HTR-8/SVneo (cell line): ENCODE measurements at places on chromosomes 3 and 15.

GRCh38 chr3:133277813-133278212 is 122.0 kb upstream of the BFSP2 start:
- DNase-seq: no peak

DNA sequence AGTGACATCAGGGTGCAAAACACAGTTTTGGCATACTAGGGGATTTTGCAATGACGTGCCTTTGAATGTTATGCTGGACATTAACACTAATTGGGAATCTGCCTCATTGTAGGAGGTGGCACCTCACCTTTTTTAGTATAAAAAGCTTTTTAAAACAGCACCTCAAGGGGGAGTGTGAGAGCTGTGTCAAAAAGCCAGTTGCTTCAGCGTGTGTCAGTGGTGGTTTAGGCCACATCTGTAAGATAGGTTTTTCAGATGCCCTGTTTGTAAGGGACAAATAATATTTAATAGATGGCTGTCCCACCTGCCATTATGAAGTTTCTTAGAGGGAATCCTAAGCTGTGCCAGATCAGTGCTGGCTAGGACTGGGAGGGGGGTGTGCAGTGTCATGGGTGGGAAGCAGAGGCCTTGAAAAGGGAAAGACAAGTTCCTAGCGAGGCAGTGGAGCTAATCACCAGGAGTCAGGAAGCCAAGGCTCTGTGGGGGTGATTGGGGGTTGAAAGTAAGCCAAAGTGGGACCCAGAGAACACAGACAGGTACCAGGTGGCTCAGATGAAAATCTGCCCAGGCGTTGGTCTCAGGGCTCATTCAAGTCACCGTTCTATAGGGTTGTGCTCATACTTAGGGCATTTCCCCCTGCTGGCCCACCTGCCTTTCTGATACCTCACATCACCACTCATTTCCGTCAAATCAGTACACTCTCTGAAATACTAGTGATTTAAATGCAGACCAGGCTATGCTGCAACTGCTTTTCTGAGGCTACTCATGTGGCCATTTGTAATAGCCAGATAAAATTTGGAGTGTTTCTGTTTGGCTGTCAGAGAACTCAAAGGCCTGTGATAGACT is 120.5 kb downstream of the BBX start:
- DNase-seq: no peak

DNA sequence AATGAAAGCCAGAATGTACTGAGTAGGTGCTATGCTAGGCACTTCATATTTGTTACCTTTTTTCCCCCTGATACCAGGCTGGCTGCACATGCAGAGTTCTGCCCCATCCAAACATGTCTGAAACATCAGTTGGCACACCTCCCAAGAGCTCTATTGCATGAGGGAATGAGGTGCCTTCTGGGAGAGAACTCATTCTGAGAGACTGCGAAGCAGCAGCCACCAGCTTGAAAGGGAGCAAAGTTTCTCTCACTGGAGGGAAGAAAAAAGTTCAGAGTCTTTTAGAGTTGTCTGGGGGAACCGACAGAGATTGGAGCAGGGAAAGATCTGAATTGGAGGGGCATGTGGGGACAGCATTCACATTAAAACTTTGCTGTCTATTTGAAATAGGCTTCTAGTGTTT is 84.1 kb downstream of the AGBL1 start:
- DNase-seq: no peak

DNA sequence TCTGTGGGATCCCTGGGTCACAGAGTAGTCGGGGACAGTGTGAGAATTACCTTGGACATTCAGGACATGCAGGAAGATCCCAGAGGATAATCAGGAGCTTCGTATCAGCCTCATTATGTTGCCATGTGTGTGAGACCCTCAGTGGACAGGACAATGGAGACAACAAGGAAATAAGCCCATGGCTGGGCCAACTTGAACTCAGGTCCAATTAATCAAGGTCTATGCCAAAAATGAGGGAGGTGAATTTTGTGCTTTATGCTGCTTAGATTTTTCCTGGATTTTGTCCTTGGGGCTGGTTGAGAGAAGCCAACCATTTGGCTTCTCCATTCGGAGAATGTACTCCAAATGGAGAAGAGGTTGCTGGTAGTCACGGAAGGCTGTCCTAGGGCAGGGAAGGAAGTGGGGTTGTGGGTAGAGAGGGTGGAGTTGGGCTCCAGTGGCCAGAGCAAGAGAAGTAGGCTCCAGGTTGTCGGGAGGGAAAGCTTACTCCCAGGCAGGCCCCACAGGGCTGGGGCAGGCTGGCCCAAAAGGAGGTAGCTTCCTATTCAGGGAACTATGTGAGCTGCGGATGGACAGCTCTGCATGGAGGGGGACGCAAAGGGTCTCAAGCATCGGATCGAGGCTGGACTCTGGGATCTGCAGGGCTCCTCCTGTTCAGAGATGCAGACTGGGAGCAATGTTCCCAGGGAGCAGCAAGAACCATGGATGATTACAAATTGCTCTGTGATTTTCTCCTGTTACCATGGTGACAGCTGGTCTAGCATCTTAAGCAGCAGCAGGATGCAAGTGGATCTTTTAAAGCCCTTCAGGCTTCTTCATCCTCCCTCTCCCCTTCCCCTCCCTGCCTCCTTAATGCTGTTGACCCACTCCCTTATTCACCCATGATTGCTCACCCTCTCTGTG is 91.1 kb downstream of the WNT7A start:
- no peak for DNase-seq

DNA sequence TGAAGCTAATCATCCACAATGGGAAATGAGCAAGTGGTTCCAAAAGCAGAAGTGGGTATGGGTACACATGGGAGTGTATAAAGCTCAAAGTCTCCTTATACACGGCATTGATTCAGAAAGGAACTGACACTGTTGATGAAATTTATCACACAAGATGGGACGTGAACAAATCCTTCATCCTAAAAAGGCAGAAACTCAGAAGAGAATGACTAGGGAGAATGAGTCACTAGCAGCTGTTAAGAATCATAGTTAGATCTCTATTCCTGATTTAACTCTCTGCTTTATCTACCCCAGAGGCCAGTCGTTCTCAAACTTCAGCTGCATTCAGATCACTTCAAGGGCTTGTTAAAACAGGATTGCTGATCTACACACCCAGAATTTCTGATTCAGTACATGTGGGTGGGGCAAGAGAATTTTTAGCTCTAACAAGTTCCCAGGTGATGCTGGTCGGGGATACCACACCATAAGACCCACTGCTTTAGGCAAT is 97.7 kb upstream of the PHLDB2 start:
- DNase-seq: peak; percentile 41

GRCh38 chr3:127814325-127814781 is 8.0 kb downstream of the MGLL start:
- DNase-seq: no peak

GRCh38 chr3:15154326-15154725 is 51.7 kb upstream of the CAPN7 start:
- DNase-seq: no peak

- DNase-seq: peak; percentile 86
Measured at GRCh38 chr15:90902040-90902839, 862 bp upstream of the MAN2A2 start.

DNA sequence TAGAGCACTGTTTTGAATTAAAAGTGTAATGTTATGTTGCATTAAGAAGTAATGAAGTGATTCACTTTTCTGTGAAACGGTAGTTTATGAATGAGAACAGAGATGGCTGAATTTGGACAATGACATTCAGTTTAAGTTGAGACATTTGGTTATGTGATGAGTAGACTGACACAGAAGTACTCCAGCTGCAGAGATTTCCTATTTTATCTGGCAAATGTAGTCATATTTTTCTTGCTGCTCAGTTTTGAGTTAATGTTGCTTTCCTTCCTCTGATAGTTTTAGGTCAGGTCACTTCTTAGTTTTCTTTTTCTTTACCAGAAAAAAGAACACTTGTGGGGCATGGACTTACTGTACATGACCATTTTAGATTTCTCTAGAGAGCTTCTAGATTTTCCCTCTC is 51.2 kb downstream of the ASB7 start:
- no peak for DNase-seq

GRCh38 chr15:73225358-73226015 is 143.3 kb downstream of the HCN4 start:
- DNase-seq: no peak

- DNase-seq: no peak
Measured at GRCh38 chr3:26505399-26505798, 117.2 kb upstream of the LRRC3B start.

DNA sequence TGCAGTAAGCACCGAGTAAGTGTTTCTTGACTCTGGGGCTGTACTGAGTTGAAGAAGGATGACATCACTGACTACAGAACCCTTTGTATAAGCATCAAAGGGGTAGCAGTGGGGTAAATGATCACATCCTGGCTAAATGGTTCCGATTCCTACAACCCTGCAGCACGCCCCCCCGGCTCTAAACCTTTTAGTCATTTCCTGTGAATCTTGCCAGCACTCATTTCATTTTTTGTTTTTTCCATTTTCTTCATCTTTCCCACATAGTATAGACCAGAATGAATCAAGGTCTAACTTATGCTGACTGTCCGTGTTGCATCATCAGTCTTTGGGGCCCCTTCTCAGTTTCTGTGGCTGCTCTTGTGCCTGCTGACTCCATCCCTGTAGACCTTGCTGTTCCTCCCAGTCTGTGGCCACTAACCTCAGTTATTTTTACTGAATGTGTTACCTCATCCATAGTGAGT is 383.1 kb upstream of the TPRG1 start:
- DNase-seq: no peak

DNA sequence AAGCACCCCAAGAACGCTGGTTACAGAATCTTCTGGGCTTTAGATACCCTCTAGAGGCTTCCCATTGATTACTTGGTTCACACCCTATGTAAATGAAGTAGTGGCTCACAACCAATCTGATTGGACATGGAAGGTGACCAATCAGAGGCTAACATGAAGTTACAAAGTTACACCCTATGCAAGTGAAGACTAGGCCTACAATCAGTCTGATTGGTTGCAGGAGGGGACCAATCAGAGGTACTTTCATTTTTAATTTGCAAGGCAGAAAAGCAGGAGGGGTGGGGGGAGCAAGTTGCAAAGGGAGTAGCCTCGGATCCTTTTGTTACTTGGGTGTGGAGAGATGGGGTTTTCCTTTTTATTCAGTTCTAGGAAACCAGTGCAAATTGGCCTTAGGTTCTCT is 11.1 kb upstream of the RTP2 start:
- no peak for DNase-seq

DNA sequence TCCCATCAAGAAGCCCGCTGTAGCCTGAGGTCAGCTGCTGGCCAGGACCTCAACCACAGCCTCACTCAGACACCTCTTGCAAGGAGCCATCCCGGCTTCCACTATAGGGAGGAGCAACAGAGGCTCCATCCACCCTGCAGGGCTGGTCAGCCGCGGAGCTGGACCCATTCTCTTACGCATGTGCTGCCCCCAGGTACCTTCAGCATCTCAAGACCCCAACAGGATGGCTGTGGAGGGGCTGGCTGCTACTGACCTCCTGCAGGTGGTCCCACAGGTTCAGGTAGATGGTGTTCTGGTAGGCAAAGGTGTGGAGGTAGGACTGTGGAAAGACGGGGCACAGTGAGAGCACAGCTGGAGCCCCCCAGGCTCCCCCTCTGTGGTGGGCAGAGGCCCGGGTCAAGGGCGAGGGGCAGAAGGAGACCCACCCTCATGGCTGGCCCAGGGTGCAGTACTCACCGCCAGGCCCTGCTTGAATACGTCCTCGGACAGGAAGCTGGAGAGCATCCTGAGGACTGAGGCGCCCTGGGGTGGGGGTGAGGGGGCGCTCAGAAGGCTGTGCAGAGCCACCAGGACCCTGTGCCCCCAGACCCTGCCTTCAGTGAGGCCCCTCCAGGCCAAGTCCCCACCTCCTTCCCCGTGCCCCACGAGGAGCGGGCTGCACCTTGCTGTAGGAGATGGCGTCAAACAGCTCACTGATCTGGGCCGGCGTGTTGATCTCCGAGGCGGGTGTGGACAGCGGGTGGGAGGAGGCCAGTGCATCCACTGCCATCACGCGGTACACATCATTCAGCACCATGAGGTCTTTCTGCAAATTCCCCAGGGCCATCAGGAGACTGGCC is 11.4 kb downstream of the ANPEP start:
- no peak for DNase-seq

GRCh38 chr3:126474498-126475412 is 936 bp downstream of the ZXDC start:
- peak; percentile 23 for DNase-seq
